ENCODE measurements at places on chromosomes 2 and 18.
A peak's percentile ranks its signal among the peaks of the same experiment; 100 is the strongest.

GRCh38 chr18:50819027-50819727, 639 bp downstream of the MRO start:
- DNase-seq: peak; percentile 17

DNA sequence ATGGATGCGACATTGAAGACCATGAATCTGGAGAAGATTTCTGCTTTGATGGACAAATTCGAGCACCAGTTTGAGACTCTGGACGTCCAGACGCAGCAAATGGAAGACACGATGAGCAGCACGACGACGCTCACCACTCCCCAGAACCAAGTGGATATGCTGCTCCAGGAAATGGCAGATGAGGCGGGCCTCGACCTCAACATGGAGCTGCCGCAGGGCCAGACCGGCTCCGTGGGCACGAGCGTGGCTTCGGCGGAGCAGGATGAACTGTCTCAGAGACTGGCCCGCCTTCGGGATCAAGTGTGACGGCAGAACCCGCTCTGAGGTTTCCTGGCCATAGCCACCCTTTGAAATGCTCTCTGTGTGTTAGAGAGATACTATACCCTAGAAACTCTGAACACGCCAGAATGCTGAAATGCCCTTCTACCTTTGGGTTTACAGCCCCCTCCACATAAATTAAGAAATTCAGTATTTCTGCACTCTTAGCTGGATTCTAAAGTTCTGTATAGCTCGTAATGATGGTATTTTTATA, 659 bp downstream of the CHMP1B start:
- DNase-seq: peak; percentile 41

DNA sequence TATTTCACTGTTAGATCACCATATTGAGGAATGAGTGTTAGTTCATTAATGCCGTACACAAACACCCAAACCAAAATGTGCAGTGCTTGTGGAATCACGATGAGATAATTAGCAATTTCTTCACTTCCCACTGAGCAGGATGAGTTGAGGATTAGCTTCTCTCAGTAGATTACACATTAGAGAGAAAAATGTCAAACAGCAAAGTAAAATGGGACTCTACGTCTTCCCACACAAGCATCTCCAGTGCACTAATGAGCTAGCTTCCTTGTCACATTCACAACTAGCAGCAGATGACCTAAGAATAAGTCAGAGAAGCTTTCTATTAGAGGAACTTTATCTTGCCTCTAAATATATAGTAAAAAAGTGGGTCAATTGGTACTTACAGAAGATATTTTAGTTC, 926.9 kb downstream of the TSN start:
- no peak for DNase-seq

GRCh38 chr18:34650121-34650545, 60.0 kb upstream of the DTNA start:
- DNase-seq: peak; percentile 73

- DNase-seq: no peak
Observed at GRCh38 chr18:13560306-13560705, 166.1 kb downstream of the FAM210A start.

DNA sequence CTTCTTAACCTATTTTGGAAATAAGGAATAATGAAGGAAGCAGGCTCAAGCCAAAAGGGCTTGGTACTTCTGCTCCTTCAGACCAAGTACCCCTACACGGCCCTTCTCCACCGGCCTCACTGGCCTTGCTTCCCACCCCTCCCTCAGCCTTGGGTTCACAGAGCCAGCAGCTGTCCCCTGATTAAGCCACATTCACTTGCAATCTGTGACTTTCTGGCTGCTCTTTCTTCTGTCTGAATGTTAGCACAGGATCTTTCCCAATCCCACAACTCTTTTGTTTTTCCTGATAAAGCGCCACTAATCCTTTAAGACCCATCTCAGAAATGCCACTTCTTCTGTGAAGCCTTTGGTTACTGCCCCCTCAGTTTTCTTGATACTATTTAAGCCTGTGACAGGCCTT, 52.4 kb downstream of the REEP1 start:
- no peak for DNase-seq
